ENCODE measurements at places on chromosomes 7 and 10.

- DNase-seq, result no peak
These were observed 10.9 kb downstream of the CTTNBP2 start for GRCh38 chr7:117862378-117862777.

DNA sequence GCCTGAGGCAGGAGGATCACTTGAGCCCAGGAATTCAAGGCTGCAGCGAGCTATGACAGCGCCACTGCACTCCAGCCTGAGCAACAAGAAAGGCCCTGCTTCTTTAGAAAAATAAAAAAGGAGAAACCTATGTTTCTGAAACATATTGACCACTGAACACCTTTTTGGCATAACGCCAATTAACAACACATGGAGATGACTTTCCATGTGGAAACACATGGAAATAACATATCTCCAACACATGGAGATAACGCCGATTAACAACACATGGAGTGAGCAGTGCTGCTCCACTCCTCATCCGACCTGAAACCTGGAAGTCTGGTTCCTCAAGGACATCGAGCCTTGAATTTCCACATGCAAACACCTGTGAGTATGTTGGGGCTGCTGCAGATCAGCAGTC, 126.9 kb downstream of the KCNMA1 start:
- DNase-seq, result no peak

- no peak for DNase-seq
These were observed 251.9 kb upstream of the KCND2 start for GRCh38 chr7:120021085-120021484.

- no peak for DNase-seq
These were observed 261.5 kb downstream of the ELMO1 start for GRCh38 chr7:37187179-37187578.

DNA sequence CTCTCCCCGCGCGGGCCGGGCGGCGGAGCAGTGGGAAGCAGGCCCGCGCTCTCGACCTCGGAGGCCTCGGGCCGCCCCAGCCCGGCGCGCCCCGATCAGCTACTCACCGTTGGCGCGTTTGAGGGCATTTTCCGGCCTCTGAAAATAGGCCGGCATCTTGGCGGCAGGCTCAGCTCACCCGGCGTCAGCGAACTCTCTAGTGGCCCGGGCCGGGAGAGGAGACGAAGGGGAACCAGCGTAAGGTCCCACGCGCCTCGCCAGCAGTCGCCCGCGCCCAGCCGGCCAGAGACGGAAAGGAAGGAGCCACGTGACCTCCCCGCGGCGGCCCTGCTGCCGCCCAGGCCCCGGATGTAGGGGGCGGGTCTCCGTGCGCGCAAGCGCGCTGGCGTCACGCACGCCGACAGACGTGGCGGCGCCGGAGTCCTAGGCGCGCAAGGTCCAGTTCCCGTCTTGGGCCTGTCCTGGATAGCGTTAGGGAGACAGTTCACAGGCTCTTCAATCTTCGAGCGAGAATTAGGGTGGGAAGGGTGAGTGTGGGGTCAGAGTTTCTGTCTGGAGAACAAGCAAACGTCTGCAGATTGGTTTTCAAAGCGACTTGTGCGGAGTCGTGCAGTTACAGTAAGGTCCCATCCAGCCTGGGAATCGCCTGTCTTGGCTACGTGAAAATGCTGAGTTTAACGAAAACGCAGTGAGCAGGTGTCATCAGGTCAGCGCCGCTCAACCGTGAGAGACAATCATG, at the start of gene EIF3A:
Gene EIF3A, minus strand, starts transcription at position 297 of the 739 bp plus-strand sequence. Its CDS starts 141 bp downstream, at position 156.
- DNase-seq, result peak; percentile 88

DNA sequence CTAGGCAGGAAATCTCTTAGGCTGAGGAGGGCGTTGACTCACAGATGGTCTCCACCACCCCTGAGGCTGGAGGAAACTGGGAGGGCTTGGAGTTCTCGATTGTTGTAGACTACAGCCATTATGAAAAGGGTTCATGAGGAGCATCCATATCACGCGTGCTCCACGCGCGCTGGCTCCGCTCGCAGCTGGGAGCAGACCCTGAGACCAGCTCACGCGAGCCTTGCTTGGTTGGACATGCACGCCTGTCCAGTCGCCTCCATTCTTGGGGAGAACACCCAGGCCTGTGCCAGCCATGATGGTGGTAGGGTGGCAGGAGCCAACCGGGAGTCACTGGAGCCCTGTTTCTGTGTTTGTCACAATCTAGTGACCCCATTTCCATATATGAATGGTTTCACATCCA, 139.1 kb downstream of the TCERG1L start:
- DNase-seq, result no peak
